T-helper 1 cell (primary cell): ENCODE measurements at places on chromosomes 12 and 14.

DNA sequence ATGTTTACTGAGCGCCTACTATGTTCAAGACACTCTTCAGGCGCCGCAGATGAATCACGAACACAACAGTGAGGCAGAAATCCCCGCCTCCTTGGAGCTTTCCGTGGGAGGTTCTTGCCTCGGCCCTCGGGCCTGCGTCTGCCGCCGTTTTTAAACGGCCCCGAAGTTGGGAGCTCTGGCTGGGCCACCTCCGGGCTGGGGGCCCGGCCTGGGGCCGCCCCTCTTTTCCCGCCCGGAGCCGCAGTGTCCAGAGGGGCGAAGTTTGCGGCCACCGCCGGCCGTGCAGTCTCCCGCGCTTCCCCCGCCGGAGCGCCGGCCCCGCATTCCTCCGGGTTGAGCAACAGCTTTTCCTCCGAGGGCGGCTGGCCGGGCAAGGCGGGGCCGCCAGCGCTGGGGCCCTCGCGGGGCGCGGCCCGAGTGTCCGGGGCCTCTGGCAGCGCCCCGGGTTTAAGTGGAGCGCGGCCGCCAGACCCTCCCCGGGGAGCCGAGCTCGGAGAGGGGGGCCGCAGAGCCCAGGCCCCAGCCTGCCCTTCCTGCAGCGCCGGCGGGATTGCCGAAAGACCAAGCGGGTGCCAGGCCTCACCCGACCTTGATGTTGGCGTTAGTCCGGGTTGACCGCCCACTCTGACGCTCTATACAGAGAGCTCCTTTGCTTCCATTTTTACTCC is 18.7 kb upstream of the CTDSP2 start:
- peak; percentile 60 for DNase-seq

GRCh38 chr12:21715386-21715785 is 57.7 kb upstream of the LDHB start:
- no peak for DNase-seq

DNA sequence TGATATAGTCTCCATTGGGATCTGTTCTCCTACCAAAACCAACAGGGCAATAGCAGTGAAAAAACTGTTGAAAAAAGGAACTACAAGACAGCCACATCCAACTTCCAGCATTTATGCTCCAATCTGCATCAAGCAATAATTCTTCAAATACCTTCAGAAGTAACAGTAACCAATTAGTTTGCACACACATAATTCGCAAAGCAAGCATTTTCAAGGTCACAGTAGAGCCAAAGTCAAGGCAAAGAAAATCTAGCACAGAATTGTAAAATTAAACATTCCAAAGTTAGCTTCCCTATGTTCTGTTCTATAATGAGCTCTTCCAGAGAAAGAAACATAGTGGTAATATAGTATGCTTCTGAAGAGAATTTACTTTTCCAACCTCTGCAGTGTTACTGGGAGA is 11.0 kb upstream of the MTERF2 start:
- no peak for DNase-seq

DNA sequence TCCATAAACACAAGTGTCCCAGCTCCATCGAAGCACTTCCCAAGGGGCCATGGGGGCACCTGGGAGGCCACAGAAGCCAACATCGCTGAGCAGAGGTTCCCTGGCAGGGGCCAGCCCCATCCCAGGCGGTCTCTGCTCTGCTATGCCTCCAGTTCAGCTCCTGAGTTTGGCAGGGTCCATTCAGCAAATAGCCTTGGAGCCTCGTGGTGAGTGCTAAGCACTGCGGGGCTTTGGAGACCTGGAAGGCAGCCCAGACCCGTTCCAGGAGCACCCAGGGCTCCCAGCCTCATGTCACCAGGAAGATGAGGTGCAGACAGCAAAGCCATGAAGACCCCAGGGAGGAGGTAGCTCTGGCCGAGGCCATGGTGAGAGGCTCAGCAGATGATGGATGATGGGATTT is 109.5 kb downstream of the LGMN start:
- no peak for DNase-seq
